ENCODE measurements at places on chromosomes 6 and 20.

- DNase-seq = no peak
Measured at GRCh38 chr20:40331807-40332560, 357.1 kb downstream of the MAFB start.

DNA sequence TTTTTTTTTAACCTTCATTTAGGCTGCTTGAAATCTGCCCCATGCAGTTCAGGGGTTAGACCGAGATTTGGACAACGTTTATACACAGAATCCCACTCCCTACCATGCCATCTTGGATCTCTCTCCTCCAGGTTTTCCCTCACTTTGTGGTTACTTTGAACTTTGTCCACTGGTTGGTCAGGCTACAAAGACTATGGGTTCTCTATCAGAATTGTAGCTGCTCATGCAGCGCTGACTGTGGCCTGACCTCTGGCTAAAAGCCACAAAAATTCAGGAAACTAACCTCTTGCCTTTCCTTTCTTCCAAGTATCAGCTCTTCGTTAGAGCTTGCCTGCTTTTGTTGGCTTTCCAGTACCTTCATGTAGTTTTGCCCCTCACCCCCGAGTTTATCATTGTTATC is 44.9 kb upstream of the KCNG1 start:
- no peak for DNase-seq

DNA sequence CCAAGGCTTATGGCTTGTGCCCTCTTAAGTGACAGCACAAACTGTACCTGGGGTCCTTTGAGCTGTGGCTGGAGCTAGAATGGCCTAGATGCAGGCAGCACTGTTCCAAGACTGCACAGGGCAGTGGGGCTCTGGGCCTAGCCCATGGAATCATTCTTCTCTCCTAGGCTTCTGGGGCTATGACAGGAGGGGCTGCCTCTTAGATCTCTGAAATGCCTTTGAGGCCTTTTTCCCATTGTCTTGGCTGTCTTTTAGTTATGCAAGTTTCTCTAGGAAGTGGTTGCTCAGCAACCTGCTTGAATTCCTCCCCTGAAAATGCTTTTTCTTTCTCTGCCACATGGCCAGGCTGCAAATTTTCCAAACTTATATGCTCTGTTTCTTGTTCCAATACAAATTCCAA is 183.4 kb downstream of the WDR27 start:
- no peak for DNase-seq

DNA sequence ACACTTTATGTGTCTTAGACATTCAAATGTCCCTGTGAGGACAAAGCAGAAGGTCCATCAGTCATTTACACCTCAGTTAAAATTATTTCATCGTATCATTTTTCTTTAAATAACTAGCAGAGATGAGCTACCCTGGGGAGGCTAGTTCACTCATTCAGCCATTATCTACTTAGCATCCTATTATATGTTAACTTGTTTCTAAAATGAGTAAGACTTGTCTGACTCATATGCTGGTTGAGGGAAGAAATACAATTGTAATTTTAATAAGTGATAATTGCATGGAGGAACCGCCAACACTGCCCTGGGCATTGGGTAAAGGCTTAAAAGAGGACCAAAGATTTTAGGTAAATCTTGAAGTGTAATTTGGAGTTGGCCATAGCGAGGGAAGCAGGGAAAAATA is 12.4 kb upstream of the PTPRK start:
- no peak for DNase-seq

- no peak for DNase-seq
Measured at GRCh38 chr6:118281291-118281690, 266.8 kb upstream of the PLN start.

GRCh38 chr6:159715166-159715565 is 12.1 kb upstream of the WTAP start:
- DNase-seq = no peak

GRCh38 chr6:130229645-130230044 is 6.9 kb upstream of the SAMD3 start:
- no peak for DNase-seq

DNA sequence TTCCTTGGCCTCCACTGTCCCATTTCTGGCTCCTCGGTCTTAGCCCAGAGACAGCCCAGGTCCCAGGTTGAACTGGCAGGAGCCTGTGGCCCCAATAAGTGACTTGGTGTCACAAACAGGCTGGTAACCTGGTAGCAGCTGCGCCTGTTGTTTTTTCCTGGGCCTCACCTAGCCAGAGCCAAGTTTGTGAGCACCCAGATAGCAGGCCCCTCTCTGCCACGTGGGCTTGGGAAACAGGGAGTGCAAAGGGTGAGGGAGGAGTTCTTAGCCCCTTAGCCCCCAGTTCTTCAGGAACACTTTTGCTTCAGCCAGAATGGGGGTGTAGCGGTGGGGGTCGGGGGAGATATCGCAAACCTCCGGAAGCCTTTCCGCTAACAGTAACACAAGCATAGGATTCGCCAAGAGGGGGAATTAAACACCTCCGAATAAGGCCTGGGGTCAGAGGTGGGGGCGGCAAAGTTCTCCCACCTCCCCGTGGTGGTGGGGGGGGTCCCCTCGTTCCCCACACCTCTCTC is 760 bp downstream of the C6orf132 start:
- DNase-seq = no peak

DNA sequence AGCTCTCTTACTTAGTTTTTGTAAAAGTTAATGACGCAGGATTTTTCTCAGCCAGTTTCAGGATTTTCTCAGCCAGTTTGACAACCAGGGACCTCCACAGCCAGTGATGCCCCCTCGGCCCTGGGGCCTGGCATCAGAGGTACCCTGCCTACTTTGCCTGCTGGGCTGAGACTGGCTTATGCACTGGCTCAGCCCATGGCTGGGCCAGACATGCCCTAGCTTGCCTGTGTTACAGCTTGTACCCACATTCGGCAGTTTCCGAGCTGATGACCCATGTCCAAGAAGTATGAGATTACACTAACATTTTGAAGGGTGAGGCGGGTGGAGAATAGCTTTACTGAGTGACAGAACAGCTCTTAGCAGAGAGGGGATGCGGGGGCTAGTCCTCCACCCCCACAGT is 406.1 kb upstream of the HSF2 start:
- no peak for DNase-seq
